ENCODE measurements at places on chromosomes 1 and 21. TPM values are rescaled to one million over a fixed set of nuclear protein-coding genes. Genes with fewer than 3 reads are reported as not detected.

GRCh38 chr1:109151146-109151990 is 37.5 kb downstream of the ELAPOR1 start:
- DNase-seq = no peak

GRCh38 chr1:98478121-98478520 is 183.4 kb upstream of the SNX7 start:
- DNase-seq = no peak

Gene DNM3
- 17.4 TPM for total RNA-seq

- DNase-seq = no peak
Observed at GRCh38 chr1:71666609-71667008, 585.8 kb upstream of the ZRANB2 start.

GRCh38 chr1:201783058-201783457 is 45.9 kb upstream of the IPO9 start:
- DNase-seq = no peak

DNA sequence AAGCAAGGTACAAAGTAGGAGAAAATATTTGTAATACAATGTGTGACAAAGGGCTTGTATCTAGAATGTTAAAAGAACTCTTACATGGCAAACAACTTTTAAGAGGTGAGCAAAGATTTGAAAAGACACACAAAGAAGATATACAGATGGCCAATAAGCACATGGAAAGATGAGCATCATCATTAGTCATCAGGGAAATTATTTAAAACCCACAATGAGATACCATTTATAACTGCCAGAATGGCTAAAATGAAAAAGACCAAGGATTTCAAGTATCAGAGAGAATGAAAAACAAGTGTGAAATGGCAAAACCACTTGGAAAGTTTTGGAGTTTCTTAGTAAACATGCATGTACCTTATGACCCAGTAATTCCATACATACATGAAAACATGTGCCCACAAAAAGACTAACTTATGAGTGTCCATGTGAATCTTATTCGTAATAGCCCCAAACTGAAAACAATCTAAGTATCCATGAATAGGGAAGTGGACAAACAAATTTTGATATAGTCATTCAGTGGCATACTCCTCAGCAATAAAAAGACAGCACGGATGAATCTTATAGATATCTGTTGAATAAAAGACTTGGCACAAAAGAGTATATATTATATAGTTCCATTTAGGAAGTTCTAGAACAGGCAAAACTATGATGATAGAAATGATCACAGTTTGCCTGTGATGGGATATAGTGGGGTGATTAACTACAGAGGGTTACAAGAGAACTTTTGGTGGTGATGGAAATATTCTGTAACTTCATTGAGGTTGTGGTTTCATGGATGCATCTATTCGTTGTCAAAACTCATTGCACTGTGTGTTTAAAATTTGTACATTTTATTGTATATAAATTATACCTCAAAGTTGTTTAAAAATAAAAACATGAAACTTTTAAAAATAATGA is 82.0 kb downstream of the DISP1 start:
- no peak for DNase-seq

DNA sequence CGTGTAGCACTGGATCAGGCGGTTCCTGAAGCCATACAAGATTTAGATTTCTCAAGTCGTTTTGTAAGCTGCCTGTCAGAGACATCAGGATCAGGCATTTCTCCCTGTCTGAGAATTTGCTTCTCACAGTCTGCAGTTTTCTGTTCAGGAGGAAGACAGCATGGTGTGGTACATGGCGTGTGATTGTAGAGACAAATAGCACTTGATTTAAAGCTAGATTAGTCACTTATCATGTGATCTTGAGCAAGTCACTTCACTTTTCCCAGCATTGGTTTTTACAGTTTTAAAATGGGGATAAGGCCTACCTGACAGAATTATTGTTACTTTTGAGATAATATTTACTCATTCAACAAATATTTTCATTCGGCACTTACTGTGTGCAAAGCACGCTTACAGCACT is 63.3 kb downstream of the AK4 start:
- DNase-seq = no peak

DNA sequence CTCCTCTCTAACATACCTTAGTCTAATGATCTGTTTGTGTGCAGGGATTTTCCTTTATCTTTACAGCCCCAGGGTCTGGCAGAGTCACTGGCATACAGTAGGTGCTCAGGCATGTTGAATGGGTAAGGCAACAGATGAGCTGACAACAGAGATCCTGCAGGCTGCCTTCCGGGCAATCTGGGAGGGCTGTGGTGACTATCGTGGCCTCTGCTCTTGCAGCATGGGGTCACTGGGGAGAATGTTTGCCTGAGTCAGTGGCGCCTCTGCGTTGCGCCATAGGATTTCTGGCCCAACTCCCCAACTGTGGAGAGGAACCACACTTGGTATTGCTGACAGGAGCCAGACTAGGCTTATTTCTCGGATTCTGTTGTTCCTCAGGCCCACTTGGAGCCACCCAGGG is 93.8 kb downstream of the LAMC2 start:
- DNase-seq = no peak

GRCh38 chr1:12475101-12475500 is 142.9 kb downstream of the DHRS3 start:
- no peak for DNase-seq

DNA sequence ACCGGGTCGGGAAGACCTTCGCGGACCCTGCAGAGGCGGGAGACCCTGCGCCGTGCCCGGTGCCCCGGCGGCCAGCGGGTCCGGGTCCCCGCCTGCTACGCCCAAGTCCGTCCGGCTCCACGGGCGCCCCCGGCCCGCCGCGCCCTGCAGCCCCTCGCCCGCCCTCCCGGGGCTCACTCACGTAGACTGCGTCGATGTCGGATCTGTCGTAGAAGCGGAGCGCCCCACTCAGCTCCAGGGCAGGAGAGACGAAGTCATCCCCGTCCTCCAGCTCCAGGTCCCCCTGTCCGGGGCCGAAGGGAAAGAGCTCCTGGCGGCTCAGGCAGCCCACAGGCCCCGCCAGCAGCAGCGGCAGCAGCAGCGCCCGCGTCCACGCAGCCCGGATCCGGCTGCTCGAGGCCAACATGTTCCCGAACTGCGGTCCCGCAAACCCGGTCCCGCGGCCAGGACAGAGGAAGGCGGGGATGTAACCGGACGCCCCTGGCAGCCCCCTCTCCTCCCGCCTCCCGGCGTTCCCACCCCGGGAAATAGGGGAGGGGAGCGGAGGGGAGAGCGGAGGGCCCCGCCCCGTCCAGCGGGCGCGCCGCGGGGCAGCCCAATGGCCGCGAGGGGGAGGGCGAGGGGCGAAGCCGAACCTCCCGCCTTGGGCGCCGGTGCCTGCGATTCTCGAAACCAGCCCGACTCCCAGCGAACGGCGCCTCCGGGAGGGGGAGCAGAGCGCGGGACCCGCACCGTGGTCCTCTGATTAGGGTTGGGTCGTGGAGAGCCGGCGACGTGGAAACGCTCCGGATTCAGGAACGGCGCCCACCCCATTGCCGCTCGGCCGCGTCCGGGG is at the start of gene NID1:
Gene NID1, minus strand, starts transcription at position 417 of the 835 bp plus-strand sequence. Its CDS starts 11 bp downstream, at position 406.
- DNase-seq = peak; percentile 90

GRCh38 chr1:226125097-226125630 is 61.4 kb downstream of the ACBD3 start:
- DNase-seq = peak; percentile 82

Gene TEKT2
- 7.5 TPM for total RNA-seq

DNA sequence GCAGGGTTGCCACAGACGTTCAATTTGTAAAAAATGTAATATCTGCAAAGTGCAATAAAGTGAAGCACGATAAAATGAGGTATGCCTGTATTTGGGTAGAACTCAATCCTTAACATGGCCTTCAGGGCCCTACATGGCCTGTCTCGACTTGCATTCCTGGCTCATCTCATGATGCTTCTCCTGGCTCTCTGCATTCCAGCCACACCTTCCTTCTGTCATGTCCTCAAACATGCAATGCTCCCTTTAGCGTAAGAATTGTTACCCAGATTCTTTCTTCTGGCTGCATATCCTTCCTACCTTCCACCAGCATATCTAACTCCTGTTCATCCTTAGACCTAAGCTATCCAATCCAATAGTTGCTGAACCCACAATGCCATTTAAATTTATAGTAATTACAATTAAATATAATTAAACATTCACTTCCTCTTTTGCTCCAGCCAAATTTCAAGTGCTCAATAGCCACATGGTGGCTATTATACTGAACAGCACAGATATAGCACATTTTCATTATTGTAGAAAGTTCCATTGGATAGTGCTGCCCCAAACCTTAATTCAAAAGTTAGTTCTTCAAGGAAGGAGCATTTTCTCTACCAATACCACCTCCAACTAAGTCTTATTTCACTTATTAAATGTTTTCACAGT is 32.6 kb downstream of the FGGY start:
- no peak for DNase-seq

DNA sequence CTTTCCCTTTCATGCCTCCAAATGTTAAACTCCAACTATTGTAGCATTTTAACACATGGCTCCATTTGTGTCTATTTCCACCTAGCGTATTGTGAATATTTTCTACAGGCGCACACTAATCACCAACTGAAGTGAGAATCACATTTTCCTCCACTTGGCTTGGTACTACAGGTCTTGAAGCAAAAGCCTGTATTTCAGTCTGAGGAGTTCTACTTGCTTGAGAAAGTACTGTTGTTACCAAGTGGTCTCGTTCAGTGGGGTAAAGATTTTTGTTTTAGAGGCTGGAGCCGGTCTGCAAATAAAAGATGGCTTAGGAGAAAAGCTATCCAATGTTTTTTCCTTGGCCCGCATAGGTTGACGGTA is 550 bp upstream of the PTBP2 start:
- DNase-seq = no peak

GRCh38 chr1:1623181-1623630 is 7.9 kb downstream of the MIB2 start:
- DNase-seq = no peak

GRCh38 chr1:25927521-25928265 is 21.5 kb upstream of the STMN1 start:
- no peak for DNase-seq

Gene ATP6V0B
- 61.7 TPM for total RNA-seq

Gene GBP2
- total RNA-seq = 39.5 TPM

- no peak for DNase-seq
Observed at GRCh38 chr1:186481303-186481888, 20.5 kb upstream of the PDC start.

DNA sequence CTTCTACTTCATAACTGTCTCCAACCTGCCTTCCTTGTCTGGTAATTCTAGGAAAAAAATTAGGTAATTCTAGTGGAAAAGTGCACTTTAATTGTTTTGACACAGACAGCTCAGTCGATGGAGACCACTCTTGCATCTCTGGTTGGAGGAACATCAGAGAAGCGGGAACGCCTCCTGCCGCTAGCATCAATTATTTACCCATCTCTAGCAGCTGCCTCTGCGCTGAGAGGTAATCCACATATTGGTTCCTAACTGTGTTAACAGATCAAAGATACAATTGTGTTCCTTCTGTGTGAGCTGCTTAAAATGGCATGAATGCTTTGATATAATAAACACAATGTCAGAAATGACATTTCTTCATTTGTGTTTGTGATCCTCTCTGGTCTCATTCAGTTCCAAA is 33.3 kb downstream of the C2CD2 start:
- DNase-seq = no peak

Gene NOS1AP
- not detected for total RNA-seq

DNA sequence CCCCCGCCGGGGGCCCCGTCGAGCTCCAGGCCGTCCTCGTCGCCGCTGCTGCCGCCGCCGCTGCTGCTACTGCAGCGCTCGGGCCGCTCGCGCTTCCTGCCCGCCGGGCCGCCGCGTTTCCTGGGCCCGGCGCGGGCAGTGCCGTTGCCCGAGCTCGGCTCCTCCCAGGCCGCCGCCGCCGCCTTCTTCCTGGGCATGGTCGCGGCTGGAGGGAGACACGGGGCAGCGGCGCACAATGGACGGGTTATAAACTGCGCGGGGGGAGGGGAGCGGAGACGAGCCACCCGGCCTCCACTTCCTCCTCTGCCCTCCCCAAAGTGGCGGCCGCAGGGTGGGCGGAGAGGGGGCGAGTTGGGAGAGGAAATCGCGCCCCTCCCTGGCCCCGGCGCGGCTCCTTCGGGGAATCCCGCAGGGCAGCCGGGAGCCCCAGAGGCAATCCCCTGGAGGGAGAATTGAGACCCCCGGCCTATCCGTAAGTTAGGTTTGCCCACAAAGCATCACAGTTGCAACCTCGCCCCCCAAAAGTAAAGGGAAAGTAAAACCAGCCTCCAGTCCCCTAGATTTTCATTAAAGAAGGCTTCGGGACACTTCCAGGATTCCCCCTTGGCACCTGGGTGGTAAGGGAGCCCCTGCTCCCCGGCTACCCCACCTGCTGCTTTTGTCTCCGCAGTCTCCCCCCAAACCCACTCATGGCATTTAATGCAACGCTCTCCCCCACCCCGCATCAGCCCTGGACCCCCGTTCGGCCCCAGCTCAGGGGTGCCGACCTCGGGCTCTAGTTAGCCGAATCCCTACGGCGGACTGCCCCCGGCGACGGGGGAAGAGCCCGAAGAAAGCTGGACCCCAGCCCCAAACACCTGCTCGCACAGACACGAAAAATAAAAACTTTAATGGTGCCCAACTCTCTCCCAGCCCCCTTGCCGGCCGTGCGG is 893 bp downstream of the RCC2 start:
- DNase-seq = peak; percentile 38

Gene BRDT
- total RNA-seq = not detected

DNA sequence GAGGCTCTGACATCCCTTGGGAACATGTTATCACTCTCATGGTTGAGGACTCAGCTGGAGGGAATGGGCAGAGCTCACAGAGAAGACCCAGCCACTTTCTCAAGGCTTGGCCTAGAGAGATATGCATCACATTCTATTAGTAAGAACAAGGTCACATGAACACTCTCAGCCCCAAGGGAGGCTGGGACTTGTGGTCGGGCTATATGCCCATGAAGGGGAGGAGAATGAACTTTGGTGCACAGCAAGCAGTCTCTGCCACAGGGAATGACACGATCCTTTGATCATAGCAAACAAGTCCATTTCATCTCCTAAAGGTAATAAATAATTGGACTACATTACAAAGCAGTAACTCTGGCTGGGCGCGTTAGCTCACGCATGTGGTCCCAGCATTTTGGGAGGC is 105.7 kb downstream of the SYF2 start:
- DNase-seq = no peak

DNA sequence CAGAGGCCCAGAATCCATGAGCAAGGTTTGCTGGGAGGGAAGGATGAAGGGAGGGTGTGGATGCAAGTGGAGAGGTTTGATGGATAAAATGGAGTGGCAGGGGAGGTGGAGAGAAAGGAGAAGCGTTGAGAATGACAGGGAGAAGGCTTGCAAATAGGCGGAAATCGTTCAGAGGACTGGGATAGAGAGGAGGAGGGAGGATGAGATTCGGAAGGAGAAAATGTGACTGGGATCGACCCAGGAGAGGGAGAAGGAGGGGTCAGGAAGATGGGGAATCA is 376 bp downstream of the AVPR1B start:
- DNase-seq = no peak

Gene SLAMF7
- not detected for total RNA-seq

GRCh38 chr1:222420633-222421032 is 127.3 kb downstream of the HHIPL2 start:
- DNase-seq = no peak

DNA sequence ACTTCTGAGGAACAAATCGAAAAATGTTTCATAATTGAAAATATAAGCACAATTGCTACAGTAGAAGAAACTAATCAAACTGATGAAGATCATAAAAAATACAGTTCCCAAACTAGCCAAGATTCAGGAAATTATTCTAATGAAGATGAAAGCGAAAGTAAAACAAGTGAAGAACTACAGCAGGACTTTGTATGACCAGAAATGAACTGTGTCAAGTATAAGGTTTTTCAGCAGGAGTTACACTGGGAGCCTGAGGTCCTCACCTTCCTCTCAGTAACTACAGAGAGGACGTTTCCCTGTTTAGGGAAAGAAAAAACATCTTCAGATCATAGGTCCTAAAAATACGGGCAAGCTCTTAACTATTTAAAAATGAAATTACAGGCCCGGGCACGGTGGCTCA is 30.6 kb downstream of the IFNAR1 start:
- no peak for DNase-seq

Gene TRIM67
- not detected for total RNA-seq

Data from uterus (tissue), 4 donors.